Stimulated activated CD4-positive, alpha-beta T cell treated with anti-CD3 and anti-CD28 coated beads, Interleukin-4, amount 100 ng/mL, for 48 hours (primary cell): ENCODE measurements at places on chromosomes 2 and 18.

DNA sequence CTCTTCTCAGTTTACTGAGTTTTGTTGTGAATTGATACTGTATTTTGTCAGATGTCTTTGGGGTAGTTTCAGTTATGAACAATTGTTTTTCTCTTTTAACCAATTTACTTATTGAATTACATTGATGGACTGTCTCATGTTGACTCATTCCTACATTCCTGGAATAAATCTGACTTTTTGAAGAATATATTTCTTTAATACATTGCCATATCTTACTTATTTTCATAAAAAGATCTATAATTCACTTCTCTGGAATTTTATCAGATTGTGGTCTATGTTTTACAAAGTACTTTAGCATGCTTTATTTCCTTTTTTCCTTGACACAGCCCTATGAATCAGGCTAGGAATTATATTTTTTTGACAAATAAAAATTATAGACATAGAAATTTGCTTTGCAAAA, 268.3 kb downstream of the PLCL1 start:
- DNase-seq, result no peak

- DNase-seq, result no peak
Observed at GRCh38 chr18:5463390-5463789, 80.4 kb downstream of the EPB41L3 start.

- no peak for DNase-seq
Observed at GRCh38 chr18:30556112-30556511, 486.4 kb downstream of the DSC3 start.

DNA sequence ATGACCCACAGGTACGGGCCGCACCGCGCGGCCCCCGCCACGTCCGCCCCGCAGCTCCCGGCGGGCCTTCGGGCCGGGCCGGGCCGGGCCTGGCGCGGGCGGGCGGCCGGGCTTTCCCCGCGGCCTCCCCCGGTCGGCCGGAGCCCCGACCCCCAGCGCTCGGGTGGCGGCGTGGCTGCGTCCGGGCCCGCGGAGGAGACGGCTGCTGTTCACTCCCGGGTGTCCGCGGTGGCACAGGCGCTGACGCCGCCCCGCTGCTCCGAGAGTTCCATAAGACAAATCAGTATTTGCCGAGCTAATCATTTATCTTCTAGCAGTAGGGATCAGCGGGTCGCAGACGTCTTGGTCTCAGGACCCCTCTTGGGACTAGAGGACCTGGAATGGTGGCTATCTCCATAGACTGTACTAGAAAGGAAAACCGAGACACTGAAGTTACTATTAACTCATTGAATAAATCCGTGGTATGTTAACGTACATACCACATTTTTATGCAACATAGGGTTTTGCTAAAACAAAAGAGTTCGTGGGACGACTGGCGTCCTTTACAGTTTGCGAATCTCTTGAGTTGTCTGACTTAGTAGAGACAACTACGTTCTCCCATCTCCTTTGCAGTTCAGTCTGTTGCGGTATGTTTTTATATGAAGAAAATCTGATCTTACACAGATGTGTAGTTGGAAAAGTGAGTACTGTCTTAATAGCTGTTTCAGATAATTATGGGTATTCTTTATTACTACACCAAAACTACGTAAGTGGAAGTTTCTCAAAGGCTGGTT, 500 bp downstream of the LIMS1 start:
- DNase-seq, result peak; percentile 9

- DNase-seq, result no peak
Observed at GRCh38 chr2:44615950-44616518, 254.3 kb downstream of the CAMKMT start.

DNA sequence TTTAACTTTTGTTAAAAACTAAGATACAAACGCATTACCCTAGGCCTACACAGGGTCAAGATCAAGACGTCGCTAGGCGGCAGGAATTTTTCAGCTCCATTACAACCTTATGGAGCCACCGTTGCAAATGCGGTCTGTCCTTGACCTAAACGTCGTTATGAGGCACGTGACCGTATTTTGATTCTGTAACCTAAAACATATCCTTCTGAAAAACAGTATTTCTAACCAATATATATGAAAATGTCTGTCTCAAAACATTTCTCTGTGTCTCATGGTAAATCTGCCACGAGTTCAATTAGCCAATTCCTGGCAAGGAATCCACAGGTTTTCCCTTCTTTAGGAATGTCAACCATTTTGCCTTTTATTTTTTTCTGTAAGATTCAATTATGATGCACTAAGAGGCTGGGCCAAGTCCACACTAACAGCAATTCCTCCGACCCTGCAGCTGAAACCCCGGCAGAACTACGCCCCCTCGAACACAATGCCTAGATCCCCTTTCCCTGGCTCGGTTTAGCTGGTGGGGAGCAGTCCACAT, 1.7 kb downstream of the RTN4 start:
- DNase-seq, result no peak

- DNase-seq, result no peak
Observed at GRCh38 chr2:212154477-212154878, 384.1 kb downstream of the ERBB4 start.

DNA sequence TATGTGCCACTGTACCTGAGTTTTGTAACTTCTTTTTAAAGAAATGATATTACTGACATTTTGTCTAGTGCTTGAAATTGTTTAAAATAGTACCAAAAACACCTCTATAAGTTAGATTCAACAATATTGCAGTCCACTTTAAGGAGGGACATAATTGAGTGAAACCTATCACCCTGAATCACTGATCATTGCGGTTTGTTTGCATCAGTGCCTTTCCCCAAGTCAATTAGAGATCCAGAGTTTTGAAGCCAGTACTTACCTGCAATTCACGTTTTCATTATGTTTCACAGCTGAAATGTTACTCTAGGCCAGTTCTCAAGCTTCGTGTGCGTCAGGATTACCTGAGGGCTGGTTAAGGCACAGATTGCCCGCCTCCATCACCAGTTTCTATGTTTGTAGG, 26.6 kb upstream of the DLX1 start:
- DNase-seq, result no peak

DNA sequence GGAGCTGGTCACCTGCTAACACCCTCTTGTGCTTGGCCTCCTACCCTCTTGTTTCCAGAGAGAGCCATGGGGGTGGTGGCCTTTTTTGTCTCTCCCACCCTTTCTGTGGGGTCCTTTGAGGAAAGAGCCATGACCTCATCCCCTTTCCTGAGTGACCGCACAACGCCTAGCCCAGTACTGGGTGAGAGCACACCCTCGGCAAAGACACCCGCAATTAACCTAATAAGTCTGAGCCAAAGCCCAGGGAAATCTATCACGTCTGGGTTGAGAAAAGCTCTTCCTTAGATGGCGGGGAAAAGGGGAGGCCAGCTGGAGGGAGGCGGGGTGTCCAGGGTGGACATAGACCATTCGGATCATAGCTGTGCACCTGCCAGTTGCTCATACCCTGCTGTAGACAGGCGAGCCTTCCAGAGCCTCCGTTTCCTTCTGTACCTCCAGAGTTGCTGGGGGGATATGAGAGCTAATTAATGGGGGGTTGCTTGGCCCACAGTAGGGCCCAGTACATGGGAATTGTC, 93.7 kb upstream of the MCFD2 start:
- no peak for DNase-seq

GRCh38 chr18:76974386-76974785, 152.0 kb downstream of the ZNF236 start:
- DNase-seq, result no peak

DNA sequence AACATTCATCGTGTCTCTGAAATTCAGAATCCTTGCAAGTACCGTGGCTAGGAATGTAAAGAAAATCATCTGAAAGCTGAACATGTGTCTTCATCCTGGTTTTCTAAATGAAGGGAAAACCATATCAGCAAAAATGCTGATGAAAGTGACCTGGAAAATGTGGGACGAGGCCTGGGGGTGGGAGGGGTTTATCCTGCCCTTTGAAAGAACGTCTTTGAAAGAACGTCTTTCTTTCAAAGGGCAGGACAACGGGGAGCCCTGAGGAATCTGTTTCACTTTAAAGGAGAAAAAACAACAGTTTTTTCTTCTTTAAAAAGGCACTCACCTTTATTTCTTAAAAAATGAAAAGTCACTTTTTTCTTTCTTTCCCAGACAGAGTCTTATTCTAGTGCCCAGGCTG, 185.2 kb downstream of the ALPK2 start:
- DNase-seq, result no peak

- DNase-seq, result no peak
Observed at GRCh38 chr2:188919824-188920223, 54.3 kb upstream of the COL3A1 start.

- no peak for DNase-seq
Observed at GRCh38 chr2:29777161-29777560, 144.2 kb downstream of the ALK start.

DNA sequence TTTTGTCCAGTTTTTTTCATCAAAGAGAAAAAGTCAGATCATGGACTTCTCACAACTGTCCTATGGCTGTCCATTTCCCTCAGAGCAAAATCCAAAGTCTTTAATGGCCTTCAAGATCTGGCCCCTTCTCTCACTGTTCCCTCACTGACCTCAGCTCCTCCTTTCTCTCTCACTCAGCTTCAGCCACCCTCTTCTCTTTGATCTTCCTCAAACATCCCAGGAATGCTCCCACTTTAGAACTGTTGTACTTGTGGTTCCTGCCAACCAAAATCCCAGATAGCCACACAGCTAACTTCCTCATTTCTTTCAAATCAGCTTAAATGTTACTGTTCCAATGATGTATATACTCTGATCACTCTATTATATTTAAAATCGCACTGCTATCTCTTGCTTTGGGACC, 82.9 kb downstream of the NUP35 start:
- no peak for DNase-seq

GRCh38 chr2:128359841-128360240, 41.2 kb upstream of the HS6ST1 start:
- no peak for DNase-seq

DNA sequence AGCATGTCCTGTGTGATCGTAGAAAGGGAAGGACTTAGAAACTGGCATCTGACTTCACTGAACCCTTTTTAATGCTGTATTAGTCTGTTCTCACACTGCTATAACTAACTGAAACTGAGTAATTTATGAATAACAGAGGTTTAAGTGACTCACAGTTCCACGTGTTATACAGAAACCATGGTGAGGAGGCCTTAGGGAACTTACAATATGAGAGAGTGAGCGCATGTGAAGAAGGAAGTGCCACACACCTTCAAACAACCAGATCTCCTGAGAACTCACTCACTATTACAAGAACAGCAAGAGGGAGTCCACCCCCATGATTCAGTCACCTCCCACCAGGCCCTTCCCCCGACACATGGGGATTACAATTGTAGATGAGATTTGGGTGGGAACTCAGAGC, 811.3 kb downstream of the CPS1 start:
- DNase-seq, result no peak

DNA sequence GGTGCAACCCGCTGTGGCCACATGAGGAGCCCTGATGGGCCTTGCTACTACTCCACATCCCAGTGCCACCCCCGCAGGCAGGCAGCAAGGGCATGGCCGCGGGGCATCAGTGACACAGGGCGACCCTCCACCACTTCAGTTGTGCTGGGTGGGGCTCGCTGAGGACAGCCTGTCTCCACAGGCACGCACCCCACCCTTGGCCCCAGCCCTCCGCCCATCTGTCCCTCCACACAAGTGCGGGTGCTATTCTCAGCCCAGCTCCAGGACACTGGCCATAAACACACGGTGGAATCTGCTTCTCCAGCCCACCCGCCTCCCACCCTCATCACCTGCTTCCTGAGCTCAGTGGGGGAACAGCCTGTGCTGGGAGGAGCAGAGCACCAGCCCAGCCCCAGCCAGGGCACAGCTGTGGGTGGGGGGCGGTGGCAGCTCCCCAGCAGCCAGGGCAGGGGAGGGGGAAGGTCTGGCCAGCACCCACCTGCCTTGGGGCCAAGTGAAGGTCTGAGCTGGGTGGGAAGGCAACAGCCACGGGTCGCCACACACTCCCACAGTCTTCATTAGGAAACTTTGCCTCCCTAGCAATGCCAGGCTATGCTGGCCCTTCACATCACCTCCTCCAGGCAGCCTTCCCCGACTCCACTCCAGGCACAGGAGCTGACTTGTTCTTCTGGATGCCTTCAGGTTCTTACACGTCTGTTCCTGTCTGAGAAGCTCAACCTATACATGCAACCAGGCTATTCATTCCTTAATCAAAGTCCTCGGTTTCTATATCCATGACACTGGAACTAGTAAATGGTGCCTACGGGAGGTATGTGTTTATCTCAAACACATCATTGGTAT, 16.5 kb downstream of the BIN1 start:
- no peak for DNase-seq

DNA sequence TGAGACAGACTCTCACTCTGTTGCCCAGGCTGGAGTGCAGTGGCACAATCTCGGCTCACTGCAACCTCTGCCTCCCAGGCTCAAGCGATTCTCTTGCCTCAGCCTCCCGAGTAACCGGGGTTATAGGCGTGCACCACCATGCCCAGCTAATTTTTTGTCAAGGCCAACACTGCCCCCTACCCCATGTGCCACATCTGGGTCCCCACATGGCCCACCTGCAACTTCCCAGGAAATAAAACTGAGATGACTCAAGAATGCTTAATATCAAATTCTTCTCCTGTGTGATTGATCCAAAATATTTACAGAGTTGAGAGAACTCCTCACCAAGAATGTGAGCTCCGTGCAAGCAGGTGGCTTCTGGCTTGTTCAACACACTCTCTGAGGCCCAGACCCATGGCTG, 9.1 kb downstream of the AP1S3 start:
- no peak for DNase-seq

DNA sequence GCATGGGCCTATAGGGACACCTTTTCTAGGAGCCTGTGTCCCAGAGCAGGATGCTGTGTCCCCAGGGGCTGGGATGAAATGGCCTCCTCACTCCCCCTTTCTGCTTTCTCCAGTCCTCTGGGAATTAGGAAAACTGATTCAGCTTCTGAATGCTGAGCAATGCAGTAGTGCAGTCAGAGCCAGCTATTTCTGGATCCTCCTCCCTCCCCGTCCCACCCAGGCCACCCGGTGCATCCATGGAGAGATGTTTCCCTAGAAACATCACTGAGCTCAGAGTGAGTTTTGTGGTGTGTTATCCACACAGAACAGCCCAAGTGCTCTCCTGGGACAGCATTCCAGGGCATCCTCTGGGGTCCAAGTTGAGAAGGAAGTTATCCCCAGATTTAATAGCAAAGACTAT, 125.5 kb downstream of the LOXHD1 start:
- DNase-seq, result no peak

DNA sequence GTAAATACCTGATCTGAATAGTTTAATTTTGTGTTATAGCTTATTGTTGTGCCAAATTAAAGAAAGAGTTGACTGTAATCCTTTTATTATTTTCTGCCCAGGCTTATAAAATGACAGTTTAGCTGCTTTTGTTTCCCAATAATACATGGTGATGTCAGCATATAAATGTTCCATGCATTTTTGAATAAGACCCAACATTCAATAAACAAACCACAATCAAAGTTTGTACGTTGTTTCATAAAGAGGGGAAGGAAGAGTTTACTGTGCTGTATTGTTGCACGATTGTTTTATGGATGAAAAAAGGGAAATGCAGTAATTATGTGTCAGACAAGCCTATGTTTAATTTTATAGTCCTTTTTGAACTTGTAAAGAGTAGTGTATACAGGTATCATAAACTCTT, 177.2 kb upstream of the SCN7A start:
- no peak for DNase-seq

GRCh38 chr2:209368914-209369313, 54.9 kb upstream of the MAP2 start:
- no peak for DNase-seq
